ENCODE measurements at places on chromosomes 16 and 17.

DNA sequence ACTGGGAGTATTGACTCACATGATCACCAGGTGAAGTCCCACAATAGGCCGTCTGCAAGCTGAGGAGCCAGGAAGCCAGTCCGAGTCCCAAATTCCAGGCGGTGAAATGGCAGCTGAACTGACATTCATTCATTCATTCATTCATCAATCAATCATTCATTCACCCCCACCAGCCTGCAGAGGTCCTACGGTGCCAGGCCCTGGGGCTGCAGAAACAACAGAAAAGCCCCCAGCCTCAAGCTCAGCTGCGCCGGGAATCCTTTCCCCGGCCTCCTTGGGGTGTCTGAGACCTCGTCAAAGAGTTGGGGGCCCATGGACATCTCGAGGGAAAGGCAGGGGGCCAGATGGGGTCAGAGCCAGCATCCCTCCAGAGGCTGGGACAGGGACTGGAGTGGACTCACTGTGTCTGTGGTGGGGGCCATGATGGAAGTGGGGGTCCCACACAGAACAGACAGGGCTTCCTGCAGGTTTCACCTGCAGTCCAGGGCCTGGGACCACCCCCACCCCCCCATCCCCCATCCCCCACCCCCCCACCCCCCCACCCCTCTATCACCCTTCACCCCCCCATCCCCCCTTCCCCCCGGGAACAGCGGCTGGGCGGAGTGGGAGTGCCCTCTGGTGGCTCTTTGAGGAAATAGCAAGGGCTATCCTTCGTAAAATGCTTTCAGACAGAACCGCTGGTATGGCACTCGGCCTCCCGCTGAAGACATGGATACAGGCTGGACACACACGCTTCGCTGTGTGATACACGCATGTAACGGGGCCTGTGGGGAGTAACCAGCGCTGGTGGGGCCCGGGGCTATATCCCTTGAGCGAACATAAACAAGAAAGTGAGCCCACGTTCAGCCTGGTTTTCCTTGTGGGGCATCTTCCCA, 8.5 kb upstream of the ZC3H18 start:
- peak; percentile 56 for DNase-seq

- peak; percentile 45 for DNase-seq
These were observed 55.4 kb downstream of the CREBBP start for GRCh38 chr16:3825103-3825502.

DNA sequence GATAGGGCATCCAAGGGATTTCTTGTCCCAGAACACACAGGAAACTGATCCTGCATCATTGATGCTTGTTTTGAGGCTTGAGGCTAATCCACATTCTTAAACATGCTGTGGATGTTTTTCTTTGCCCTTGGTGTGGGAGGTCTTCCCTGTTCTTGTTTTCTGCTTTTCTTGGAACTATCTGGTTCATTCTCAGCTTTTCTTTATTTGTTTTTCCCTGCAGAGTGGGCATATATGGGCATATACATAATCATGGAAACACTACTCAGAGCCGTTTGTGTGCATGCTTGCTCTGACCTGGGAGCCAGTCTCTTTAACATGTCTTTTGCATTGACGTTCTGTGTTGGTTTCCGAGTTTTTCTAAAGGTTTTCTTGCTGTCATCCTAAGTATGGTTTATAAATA, 300.0 kb downstream of the SNX29 start:
- no peak for DNase-seq

- no peak for DNase-seq
These were observed 1616.4 kb downstream of the CDH8 start for GRCh38 chr16:60419859-60420258.

- DNase-seq = no peak
These were observed 63.4 kb downstream of the ADCY9 start for GRCh38 chr16:4052801-4053293.

DNA sequence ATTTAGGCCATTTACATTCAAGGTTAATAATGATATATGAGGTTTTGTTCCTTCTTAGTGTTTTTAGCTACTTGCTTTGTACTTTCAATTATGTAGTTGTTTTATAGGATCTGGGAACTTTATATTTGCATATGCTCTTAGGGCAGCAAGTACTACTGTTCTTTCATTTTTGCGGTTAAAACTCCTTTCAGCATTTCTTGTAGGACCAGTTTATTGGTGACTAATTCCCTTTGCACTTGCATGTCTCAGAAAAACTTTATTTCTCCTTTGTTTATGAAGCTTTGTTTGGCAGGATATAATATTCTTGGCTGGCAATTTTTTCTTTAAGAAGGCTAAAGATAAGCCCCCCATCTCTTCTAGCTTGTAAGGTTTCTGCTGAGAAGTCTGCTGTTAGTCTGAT, 131.3 kb upstream of the CDH8 start:
- no peak for DNase-seq

DNA sequence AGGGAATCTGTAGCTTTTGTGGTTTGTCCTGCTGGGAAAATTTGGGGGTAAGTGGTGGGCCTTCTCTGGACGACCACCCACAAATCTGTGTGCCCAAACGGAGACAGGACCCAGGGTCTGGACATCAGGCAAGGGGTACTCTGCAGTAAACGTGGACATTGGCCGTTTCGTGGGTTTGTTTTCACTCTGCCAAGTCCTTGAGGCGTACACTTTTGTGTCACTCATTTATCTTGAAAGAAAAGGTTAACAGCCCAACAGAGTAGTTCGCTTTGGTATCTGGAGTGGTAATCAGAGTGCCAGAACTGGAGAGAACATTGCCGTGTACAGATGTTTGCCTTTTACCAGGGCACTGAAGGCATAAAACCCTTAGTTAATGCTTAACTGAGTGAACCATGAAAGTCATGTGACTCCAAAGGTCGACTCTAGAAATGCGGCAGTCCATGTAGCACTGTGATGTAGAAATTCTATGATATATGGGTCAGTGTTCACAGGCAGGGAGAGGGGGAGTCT, 15.4 kb downstream of the NAA60 start:
- DNase-seq = no peak

- DNase-seq = peak; percentile 30
These were observed 415 bp downstream of the ABCA5 start for GRCh38 chr17:69326377-69327059.

DNA sequence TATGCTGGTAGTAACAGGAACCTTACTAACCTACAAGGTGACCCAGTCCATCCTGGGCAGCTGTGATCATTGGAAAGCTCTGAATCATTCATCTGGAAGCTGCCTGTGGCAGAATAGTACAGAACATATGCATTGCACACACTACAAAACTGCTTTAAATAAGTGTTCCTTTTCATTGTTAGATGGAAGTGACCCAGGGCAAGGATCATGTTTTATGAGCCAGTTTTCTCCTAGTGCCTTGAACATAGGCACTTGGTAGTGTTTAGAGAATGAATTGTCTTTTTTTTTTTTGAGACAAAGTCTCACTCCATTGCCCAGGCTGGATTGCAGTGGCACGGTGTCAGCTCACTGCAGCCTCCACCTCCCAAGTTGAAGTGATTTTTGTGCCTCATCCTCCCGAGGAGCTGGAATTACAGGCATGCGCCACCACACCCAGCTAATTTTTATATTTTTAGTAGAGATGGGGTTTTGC, 55.4 kb downstream of the TENT4B start:
- no peak for DNase-seq

- no peak for DNase-seq
These were observed 36.7 kb upstream of the ERCC4 start for GRCh38 chr16:13883276-13883675.

All from activated naive CD4-positive, alpha-beta T cell treated with anti-CD3 and anti-CD28 coated beads for 36 hours (primary cell).